ENCODE measurements at places on chromosomes 3 and 15.

GRCh38 chr15:66897416-66897815 is 168.0 kb upstream of the SMAD3 start:
- no peak for DNase-seq

- DNase-seq, result no peak
Observed at GRCh38 chr3:29412110-29412509, 131.2 kb downstream of the RBMS3 start.

GRCh38 chr3:108713816-108714215 is 43.4 kb downstream of the RETNLB start:
- DNase-seq, result no peak

DNA sequence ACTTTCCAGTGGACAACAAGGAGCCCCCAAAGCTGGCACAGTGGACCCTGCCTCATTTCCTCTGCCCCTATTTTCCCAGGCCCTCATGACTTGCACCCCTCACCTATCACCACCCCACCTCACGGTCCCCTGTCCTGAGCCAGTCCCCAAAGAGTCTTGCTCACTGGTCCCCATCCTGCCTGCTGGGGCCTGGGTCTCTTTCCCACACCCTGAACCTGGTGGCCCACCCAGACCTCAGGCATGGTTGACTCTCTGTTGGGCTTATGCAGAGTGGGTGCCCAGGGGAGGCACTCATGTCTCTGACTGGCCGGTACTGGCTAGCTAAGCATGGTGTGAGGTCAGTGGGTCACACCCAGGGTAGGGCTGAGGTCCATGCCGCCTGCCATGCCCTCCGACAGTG is 73.2 kb downstream of the SLC12A8 start:
- no peak for DNase-seq

DNA sequence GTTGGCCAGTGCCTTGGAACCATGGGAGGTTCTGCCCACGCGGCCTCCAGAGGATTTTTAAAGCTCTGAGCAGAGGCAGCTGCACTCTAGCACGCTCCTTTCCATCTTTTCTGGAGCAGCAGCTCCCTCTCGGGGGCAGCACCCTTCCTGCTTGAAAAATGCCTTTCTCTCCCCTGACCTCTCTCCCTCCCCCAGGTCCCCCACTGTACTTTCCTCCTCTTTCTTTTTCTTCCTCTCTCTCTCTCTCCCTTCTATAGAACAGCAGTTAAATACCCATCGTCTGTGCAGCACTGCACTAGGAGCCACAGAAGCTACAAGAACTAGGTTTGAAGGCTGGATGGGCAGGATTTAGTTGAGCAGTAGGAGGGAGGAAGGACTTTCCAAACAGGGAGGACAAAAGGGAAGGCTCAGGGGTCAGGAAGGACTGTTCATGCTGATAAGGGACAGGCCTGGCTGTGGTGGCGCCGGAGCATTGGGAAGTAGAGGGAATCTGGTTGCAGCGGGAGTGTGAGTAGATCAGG is 4.4 kb downstream of the ALPK3 start:
- peak; percentile 42 for DNase-seq

DNA sequence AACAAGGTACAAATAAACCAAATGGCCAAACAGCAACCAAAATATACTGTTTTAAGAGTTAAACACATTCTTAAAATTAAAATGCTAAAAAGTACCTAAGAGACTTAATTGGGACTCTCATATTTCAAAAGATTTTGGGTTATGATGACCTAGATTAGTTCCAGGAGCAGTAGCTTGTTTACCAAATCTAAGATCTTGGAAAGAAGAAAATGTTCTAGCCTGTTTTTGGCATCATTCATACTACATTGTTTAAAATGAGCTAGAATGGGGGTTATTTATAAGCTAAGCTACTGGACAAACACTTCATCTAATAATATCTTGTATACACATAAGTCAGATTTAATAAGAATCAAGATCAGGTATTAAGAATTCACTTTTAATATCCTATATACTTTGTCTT is 22.8 kb downstream of the ATOSA start:
- DNase-seq, result no peak

GRCh38 chr15:65772930-65773329 is 19.2 kb downstream of the DENND4A start:
- DNase-seq, result no peak

Data from right forelimb (tissue), 1 donor.